ENCODE measurements at places on chromosomes 5 and 9.

DNA sequence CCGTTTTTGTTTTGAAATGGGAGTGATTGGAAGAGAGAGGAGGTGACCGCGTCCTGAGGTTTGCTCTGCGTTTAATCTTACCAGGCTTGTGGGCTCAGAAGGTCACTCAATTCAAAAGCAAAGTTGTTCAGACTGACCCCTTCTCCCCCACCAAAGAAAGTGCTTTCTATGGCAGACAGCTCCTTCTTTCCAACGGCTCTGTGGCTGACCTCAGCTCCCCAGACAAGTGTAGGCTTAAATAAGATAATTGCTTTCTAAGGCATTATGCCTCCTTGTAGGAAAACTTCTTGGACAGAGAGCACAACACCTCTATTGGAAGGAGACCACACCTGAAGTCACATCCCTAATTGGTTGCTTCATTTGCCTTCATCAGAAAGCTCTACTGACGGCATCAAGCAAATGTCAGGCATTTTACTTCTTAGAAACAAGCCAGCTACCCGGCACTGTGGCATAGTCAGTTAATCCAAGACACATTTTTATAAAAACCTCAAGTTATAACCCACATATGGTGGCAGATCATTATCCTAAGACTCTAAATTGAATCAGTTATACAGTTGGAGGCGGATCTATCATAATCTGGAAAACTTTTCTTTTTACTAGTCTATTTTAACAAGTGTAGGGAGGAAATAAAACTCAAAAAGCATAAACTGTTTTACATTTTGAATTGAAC lies 94.9 kb downstream of the TMEM174 start:
- DNase-seq, result no peak

- no peak for DNase-seq
These were observed 260.2 kb upstream of the PPP1R2B start for GRCh38 chr5:156589946-156590216.

DNA sequence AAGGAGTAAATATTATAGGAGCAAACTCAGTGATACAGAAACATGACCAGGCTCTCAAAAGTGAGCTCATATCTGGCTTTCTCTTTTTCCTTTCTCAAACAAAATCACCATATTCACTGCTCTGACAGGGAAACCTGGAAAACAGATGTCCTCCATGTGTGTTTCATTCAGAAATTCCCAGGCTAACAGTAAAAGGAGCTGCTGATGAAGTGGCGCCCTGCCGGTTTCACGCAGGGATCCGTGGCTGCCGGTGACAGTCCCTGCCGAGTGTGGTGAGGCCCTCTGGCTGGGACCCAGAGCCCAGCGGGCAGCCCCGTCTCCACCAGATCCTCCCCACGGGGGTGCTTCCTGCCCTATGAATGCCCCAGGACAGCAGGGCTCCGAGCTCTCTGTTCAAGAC lies 208.1 kb downstream of the GNA14 start:
- no peak for DNase-seq

DNA sequence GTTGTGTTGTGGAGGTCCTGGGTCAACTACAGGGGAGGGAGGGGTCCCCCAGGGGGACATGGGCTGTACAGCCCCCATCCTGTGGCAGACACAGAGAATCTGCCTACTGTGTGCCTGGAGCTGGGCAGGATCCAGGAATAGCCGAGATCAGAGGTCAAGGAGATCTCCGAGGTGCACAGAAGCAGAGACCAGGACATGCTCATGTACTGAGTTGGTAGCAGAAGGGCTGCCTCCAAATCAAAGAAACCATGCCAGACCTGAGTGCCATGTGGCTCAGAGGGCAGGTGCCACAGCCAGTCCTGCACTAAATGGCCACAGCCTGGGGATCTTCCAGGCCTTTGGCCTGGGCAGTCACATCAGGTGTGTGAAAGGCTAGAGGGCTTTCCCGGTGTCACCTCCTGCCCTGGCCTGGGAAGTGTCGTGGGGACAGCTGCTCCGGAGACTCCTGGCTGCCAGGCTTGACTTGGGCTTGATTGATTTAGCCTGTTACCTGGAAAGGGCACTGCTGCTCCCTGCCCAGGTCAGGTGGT lies 27.8 kb downstream of the GSN start:
- DNase-seq, result no peak

DNA sequence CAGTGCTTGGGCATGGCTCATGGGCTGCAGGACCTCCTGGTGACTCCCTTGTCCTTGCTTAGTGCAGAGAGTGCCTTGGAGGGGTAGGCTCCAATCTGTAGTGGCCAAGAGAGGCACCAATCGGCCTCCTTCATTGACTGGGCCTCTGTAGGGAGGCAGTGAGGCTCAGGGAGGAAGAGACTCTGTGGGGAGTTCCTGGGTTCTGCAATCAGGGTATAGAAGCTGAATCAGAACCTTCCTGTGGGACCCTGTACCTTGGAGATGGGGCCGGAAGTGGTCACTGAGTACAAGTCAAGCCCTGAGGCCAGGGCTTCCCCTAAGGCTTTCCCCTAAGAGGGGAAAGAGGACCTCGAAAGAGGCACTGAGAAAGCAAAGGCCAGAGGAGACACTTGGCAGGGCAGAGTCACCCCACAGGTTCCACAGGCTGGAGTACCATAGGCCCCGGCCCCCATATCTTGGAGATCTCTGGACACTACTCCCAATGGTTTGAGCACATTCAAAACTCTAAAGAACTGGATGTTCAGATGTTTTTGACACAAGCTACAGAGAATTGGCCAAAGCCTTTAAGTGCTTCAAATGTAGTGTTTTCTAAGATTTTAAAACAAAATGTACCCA lies 190.5 kb downstream of the HSPA4 start:
- no peak for DNase-seq

GRCh38 chr5:129670957-129671500 lies 76.9 kb upstream of the MINAR2 start:
- no peak for DNase-seq

DNA sequence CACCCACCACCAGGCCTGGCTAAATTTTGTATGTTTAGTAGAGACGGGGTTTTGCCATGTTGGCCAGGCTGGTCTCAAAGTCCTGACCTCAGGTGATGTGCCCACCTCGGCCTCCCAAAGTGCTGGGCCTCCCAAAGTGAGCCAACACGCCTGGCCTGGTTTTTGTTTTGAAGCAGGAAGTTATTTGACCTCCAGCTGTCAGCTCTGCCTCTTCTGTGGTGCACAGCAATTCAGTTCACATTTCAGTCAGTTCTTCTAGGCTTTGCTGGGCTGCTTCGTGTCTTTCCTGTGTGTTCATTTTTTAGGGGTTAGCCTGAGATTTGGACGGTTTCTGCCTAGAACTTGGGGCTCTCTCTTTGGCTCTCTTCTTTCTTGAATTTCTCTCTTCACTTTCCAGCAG lies 8.9 kb downstream of the LCN1 start:
- DNase-seq, result no peak

GRCh38 chr5:148484651-148485050 lies 100.9 kb downstream of the FBXO38 start:
- no peak for DNase-seq

DNA sequence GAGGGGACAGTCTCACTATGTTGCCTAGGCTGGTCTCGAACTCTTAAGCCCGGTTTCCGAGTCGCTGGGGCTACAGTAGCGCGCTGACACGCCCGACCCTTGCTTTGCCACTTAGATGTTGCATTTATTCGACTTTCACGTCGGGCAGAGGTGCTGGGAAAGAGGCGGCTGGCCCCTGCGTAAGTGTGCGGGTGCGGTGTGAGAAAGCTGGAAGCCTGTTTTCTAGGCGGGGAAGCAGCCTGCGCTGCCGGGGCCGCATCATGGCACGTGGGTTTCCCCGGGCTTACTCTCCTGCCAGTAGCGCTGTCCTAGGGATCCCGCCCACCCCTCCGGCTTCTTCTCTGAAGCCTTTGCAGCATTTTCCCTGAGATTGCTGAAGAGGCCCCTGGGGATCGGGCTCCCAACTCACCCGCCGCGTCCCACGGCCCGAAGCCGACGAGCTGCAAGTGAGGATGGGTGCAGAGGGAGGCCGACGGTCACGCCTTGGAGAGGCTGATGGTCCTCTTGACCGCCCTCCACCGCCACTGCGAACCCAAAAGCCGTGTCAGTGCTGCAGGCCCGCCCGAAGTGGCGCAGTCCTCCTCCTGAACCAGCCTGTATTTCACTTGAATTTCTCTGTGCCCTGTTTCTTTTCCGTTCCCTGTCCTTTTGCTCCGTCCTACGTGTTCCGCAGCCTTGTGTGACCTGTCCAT lies 5.8 kb upstream of the TRIM41 start:
- DNase-seq, result peak; percentile 52

DNA sequence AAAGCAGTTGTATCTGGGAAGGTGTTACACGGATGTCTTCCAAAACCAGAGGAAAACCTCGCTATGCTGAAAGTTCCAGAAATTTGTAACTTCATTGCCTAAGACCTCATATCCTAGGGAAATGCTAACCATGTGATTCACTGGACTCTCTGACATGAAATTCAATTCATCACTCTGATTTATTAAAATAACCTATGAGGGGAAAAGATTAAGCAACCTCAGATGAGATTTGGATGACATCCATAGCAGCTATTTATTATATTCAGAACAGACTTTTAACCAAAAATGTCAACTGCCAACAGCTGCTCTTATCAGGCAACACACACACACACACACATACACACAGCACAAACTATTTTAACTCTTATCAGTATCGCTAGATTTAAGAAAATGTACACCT lies 1006.4 kb upstream of the CTNND2 start:
- no peak for DNase-seq

DNA sequence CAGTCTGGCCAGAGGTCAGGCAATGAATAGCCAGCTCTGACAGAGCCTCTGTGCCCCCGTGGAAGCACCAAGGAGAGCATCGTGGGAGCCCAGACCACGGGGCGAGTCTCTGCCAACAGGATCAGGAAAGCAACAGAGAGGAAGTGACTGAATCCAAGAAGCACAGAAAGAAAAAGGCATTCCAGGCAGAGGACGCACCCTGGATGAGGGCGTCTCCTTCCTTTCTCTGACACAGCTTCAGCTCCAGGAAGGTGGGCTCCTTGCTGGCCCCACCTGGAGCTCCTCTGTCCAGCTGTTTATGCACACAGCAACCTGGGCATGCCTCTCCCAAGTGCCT lies 16.6 kb downstream of the HK3 start:
- no peak for DNase-seq

GRCh38 chr9:121661328-121661727 lies 9.9 kb downstream of the DAB2IP start:
- no peak for DNase-seq

DNA sequence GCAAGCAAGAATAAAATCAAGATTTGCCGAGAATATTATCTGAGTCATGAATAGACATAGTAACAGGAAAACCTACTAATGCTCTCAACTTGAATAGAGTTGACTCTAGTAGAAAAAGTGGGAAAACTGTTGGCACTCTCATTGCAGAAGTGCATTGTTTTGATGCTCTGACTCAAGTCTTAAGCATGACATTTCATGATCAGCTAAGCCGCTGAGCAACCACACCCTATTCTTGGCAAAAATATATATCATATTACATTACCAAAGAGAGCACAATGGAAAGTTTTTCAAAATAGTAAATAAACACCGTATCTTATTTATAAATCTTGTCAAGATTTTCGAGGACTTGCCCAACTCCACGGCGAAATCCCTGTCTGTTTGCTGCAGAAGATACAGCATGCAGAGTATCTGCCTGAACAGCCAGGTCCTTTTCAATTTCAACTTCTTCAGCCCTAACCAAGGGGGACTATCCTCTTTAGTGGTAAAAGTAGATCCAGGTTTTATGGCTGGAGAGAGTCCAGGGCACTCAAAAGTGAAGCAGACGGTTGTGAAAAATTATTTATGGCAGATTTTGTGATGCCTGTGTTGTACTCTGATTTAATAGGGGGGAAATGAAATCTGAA lies 13.9 kb upstream of the ADAMTSL1 start:
- no peak for DNase-seq

GRCh38 chr9:109861918-109862317 lies 81.9 kb downstream of the PALM2AKAP2 start:
- no peak for DNase-seq

- DNase-seq, result no peak
These were observed 452.5 kb downstream of the TMEM38B start for GRCh38 chr9:106146886-106147285.

DNA sequence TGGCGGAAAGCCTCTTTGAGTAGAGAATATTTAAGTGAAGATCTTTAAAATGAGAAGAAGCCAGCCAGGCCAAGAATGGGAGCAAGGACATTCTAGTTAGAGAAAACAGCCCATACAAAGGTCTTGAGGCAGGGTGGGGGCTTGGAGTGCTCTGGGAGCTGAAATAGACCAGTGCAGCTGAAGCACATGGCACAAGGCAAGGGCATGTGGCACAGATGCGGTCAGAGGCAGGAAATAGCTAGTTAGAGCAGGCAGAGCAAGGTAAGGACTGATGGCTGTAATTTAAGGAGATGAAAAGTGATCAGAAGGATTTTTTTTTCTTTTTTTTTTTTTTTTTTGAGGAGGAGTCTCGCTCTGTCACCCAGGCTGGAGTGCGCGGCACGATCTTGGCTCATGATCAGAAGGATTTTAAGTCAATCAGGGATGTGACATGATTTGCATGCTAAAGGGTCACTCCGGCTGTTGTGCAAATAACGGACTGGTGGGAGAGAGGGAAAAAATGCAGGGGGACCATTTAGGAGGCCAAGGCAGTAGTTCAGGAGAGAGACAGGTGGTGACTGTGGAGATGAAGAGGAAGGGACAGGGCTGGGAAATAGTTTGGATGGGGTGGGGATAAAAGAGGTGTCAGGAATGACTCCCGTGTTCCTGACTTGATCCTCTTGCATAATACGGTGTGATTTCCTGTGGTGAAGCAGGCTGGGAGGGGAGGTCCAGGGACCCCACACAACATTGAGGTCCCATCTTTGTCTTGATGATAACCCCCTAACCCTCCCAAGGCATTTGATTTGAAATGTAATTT lies 207.6 kb downstream of the HSPA4 start:
- DNase-seq, result no peak

DNA sequence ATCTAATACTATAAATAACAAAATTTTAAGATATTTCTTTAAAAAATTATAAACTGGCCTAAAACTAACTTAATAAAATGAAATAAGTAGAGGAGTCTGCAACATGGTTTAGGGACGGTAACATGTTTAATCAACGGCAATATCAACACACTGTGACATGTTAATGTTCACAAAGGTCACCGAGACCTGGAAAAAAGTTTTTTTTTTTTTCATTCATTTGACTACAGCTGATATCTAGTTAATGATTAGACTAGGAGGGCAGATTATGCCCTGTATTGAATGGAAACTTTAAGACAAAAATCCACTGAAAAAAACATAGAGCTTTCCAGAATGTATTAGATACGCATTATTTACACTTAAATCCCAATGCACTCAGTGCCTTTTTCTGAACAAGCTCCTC lies 67.0 kb upstream of the CDK5RAP2 start:
- DNase-seq, result no peak

- no peak for DNase-seq
These were observed 73.7 kb downstream of the FEM1C start for GRCh38 chr5:115470921-115471320.

DNA sequence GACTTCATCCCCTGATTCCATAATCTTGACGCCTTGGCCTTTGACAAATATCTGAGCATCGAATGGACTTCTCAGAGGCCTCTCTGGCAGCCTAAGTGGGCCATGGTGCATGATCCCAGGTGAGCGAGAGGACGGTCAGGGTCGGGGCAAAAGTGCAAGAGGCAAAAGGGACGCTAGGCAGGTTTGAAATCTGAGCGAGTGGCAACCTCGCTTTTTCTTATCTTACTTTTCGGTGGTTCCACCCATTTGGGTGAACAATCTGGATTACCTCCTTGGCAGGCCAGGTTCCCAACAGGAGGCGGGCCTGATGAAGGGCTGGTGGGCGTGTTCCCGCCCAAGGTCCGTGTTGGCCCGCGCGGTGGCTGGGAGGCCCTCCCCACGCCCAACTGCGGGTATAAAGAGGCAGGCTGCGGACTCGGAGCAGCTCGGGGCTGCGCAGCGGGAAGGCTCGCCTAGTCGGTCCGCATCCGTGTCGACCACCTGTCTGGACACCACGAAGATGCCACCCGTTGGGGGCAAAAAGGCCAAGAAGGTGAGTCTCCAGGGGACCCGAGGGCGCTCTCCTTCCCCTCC lies at the start of gene BHMT:
Gene BHMT, plus strand, starts transcription at position 423 of the 573 bp plus-strand sequence. Its CDS starts 77 bp downstream, at position 500.
- DNase-seq, result no peak
